ENCODE measurements at places on chromosomes 16 and 17.

DNA sequence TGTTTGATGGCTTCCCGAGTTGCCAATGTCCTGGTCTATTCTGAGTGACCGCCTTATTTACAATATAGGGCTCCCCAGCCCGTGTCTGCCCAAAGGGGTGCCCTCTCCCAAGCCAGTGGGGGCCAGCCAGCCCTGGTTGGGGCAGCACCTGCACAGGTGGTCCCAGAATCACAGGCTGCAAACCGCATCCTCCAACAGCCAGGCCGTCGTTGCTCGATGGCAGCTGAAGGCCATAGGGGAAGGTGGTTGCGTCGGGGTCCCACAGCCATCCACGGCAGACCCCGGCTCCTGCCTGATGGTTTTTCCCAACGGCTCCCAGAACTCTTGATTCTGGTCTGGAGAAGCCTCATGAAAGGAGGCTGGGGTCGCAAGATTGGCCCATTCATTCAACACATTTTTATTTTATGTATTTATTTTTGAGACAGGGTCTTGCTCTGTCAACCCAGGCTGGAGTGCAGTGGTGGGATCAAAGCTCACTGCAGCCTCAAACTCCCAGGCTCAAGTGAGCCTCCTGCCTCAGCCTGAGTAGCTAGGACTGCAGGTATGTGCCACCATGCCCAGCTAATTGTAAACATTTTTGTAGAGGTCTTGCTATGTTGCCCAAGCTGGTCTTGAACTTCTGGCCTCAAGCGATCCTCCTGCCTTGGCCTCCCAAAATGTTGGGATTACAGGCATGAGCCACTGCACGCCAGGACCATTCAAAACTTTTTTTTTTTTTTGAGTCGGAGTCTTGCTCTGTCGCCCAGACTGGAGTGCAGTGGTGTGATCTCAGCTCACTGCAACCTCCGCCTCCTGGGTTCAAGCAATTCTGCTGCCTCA lies 79.0 kb upstream of the TOB1 start:
- DNase-seq: no peak

DNA sequence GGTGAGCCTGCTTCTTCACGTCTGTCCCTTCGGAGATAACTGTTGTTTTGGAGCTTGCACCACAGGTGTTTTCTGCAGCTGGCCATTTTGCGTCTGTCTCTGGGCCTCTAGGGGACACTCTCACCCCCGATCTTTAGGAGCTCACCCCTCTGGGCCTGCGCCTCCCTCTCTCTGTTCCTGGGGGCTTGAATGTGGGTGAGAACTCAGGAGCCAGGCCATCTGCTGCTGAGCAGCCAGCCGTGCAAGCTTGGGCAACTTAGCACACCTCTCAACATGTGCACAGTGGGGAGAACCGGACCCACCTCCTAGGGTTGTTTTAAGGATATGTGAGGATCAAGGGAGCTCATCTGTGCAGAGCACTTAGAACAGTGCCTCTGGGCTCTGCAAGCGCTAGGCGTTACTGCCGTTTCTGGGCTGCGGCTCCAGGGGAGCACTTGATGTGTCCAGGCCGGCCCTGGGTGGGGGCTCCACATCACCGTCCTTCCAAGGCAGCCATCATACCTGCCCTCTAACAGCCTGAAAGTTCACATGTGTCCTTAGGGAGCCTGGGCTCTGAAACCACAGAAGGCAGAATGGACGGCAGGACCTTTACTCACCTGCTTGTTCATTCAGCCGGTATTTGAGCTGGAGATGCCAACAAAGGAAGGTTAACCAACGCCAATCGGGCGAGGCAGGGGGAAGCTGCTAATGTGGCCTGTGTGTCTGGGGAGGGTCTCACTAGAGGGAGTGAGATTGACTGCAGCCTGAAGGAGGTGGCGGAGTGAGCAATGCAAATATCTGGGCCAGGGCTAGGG lies 66.3 kb downstream of the MRC2 start:
- no peak for DNase-seq

- DNase-seq: no peak
Observed at GRCh38 chr16:1036726-1037393, 35.7 kb upstream of the SSTR5 start.

DNA sequence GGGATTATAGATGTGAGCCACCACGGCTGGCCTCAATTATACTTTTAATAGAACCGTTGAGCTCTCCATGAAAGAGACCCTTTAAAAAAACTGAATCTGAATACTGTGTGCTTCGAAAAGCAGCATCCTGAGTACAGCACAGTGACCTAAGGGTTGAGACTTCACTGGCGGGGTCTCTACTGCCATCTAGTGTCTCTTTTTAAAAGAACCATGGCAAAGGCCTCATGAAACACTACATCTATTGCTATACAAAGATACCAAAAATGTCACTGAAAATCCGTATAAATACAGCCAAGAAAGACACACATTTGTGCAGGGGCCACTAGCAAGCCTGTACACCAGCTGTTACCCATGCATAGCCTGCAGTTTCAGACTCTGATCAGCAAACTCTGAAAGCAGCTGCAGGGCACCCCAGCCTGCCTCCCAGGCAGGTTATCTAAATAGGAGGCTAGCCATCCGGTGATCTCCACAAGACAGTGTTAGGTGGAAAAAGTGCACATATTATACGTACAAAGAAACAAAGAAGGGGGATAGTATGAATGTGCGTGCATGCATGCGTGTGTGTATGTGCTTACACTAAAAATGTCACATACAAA lies 35.3 kb downstream of the NPLOC4 start:
- no peak for DNase-seq

DNA sequence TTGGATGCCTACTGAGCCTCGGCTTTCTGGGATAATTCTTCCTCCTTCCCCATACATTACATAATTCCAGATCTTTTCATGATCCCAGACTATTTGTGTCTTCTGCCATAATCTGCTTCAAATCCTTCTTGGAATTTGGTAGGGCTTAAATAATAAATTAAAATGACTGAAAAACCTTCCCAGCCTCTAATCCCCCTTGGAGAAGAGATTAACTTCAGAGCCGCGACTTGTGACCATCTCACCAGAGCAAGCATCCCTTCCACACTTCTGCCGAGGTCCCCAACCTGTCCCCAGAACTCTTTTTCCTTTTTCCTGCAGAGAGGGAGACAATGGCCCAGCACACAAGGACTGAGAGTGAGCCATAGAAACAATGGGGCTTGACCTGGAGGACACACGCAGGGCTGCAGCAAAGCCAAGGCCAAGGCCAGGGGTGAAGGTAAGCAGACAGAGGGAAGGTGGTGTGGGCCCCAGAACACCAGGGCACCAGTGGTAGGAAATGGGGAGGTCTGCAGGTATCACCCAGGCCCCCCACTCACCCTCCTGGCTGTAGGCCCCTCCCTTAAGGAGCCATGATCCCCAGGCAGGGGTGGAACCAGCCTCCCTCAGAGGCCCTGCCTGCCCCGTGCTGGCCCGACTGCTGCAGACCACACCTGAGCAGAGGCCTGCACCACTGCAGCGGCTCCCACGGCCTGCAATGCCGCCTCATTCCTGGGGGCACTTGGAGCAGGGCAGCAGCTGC lies 9.6 kb upstream of the BCAR1 start:
- DNase-seq: no peak

DNA sequence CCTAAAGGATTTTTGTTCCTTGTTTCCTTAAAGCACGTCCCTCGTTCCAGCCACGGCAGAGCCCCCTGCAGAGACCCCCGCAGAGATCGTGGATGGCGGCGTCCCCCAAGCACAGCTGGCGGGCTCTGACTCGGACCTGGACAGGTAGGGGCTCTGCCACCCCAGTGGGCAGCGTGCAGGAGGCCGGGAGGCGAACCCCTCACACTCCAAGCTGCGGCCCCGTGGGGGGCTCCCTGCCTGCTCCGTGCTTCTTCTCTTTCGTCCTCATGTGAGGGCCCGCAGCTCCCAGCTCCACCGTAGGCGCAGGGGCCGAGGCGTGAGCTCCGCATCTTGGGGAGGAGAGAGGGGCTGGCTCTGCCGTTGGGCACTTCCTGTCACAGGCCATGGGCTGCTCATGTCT lies 8.5 kb downstream of the TELO2 start:
- no peak for DNase-seq

- DNase-seq: no peak
Observed at GRCh38 chr16:84266451-84266850, 26.6 kb upstream of the KCNG4 start.
